RCC 7860 (cell line): ENCODE measurements at places on chromosomes 3 and 15.
A peak's percentile ranks its signal among the peaks of the same experiment; 100 is the strongest.

DNA sequence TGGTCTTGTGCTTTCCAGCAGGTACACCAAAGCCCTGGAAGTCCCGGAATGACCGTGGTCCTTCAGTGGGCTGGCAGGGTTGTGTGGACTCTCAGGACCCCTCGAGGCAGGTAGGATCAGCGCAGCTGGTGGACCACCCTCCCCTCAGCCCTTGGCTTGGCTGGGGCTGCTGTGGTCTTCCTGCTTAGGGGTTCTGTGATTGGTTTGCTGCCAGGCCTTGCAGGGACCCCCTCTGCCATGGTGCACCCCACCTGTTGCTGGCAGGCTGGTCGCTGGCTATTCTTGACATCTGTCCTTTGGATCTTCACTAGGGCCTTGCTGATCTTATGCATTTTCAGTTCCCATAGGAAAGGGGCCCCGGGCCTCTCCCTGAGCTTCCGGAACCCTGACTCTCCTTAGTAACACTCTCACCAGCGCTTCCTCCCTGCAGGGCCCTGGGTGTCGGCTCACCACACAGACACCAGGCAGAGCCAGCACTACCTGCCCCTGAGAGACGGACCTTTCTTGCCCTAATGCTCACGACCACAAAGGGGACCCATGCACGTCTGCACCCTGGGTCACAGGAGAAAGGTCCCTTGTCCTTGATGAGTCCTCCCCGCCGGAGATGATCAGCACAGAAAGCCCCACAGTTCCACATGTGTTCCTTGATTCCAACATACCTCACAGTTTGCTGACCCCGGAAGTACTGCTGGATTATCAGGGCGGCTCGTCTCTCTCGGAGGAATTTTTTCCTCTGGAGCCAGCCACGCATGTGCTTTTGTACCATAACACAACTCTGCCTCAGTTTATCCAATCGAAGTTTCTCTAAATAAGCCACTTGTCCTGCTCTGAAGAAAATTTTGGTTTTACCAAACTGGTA lies 51.7 kb downstream of the MYO5C start:
- DNase-seq = no peak

GRCh38 chr3:14177580-14178246 lies 688 bp downstream of the XPC start:
- DNase-seq = no peak

DNA sequence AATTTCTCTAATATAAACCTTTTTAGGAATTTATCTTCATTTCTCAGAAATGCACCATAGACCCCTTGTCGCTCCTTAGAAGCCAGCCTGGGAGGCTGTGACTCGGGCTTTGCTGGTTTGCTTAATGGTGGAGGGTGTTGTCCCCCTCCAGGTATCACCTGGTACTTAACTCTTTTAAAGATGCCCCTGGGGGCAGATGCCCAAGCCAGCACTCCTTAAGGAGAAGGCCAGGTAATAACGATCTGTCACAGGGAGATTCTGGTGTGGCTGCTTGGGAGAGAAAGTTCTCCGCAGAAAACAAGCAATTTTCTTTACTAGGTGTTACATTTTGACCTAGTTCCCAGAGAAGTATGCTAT lies 22.3 kb downstream of the EHD4 start:
- DNase-seq = no peak

DNA sequence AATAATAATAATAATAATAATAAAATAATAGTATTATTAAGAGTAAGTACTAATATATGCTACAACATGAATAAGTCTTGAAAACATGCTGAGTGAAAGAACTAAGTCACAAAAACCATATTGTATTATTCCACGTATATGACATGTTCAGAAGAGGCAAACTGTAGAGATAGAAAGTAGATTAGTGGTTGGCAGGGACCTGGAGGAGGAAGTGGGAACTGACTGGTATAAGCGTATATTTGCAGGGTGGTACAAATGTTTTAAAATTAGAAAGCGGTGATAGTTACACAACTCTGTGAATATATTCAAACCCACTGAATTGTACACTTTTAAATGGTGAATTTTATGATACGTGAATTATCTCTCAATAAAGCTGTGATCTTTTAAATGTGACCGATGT lies 32.8 kb downstream of the LRRK1 start:
- no peak for DNase-seq

- DNase-seq = no peak
Observed at GRCh38 chr15:65335278-65336055, 31.0 kb downstream of the RNU5B-1 start.

DNA sequence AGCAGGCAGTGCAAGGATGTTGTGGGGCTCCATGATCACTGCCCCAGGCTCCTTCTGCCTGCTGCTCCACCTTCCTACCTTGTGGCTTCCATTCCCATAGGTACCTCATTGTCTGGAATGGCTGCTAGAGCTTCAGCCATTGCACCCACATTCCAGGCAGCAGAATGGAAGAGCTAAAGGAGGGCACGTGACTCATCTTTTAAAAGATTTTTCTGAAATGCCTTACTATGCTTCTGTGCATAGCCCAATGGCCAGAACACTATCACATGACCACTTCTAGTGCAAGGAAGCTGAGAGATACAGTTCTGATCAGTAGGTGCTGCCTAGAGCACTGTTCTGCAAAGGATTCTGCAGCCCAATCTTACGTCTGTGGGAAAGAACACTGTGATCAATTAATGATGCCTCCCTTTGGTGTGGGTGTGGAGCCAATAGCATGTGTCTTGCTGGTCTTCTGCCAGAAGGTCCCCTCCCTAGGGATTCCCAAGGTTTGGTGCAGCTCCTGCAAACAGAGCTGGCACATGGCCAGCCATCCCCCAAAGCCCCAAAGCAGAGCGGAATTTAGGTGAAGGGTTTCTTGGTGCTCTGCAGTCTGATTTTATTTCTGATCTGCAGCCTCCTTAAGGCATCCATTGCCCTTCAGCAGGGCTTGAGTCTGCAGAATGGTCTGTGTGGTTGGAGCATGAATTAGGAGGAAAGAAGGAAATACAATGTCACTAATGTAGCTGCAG lies 34.4 kb downstream of the SPSB4 start:
- no peak for DNase-seq

- DNase-seq = no peak
Observed at GRCh38 chr3:194189243-194189791, 53.4 kb downstream of the HES1 start.

GRCh38 chr15:101293122-101293521 lies 1.9 kb downstream of the SNRPA1 start:
- DNase-seq = no peak

- DNase-seq = no peak
Observed at GRCh38 chr3:8653800-8654408, 9.3 kb upstream of the SSUH2 start.

GRCh38 chr15:90742087-90742486 lies 24.9 kb downstream of the BLM start:
- no peak for DNase-seq

GRCh38 chr3:50627407-50628051 lies 10.6 kb downstream of the MAPKAPK3 start:
- peak; percentile 96 for DNase-seq

DNA sequence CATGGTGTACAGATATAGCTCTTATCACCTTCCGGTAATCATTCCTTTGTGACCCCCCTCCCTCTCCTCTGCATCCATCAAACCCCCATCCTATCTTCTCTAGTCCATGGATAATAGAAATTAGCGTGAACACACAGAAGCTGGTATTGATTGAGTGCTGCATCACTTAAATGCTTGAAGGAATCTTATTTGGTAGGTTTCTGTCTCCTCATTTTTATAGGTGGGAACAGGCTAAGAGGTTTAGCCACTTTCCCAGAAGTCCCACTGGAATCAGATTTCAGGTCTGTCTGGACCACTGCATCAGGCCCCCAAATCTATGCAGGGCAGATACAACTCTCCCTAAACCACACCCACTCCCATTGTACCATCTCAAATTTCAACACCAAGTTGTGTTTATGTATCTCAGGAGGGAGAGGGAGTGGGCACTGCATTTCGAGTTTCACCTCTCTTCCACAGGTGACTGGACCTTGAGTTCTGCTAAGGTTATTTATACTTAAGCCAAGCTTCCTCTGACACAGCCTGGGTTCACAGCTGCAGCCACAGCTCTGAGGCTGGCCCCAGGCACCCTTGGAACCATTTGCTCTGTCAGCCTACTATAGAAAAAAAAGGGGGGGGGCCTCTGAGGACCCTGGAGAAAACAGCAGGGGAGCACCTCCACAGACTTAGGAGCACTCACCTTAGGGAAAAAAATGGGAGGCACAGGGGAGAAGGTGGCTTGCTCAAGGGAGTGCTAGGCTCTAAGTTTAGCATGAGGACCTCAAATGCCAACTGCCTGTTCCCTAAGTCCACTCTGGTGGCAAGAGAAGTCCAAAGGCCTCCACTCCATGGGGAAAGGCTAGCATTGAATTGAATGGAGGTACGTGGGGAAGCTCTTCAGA lies 2.1 kb upstream of the NMB start:
- DNase-seq = no peak

DNA sequence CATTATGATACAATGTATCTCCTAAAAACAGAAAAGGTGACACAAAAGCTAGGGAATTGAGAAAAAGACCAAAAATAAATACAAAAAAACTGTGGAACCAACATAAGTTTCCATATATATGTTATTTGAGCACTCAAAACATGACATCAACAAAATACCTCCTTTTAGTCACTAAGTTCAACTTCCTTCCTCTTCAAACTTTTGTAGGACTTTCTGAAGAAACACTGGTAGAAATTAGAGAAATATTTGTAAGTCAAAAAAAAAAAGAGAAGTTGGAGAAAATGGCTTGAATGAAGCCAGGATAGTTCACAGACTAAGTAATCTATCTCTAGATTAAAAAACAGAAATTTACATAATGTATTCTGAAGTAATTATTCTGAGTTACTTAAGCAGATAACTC lies 208.4 kb upstream of the ALCAM start:
- no peak for DNase-seq
